Fibroblast of skin of abdomen (primary cell): ENCODE measurements at places on chromosomes 12 and 14.

- DNase-seq: no peak
Observed at GRCh38 chr14:57364659-57365450, 25.5 kb upstream of the NAA30 start.

DNA sequence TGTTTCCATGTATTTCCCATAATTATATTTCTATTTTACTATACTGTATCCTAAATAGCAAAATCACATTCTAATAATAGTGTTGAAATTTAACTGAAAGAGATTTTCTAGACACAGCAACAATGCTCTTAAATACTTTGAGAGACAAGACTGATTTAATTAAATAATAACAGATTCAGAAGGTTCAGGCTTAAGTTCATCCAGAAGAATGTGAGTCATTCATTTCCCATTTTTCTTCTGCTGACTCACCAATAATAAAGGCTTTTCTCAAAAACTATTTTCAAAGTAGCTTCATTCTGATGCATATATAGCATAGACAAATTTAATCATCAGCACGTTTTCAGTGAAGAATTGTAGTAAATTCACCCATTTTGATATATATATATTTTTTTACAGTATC lies 481.4 kb downstream of the MDGA2 start:
- DNase-seq: peak; percentile 76

DNA sequence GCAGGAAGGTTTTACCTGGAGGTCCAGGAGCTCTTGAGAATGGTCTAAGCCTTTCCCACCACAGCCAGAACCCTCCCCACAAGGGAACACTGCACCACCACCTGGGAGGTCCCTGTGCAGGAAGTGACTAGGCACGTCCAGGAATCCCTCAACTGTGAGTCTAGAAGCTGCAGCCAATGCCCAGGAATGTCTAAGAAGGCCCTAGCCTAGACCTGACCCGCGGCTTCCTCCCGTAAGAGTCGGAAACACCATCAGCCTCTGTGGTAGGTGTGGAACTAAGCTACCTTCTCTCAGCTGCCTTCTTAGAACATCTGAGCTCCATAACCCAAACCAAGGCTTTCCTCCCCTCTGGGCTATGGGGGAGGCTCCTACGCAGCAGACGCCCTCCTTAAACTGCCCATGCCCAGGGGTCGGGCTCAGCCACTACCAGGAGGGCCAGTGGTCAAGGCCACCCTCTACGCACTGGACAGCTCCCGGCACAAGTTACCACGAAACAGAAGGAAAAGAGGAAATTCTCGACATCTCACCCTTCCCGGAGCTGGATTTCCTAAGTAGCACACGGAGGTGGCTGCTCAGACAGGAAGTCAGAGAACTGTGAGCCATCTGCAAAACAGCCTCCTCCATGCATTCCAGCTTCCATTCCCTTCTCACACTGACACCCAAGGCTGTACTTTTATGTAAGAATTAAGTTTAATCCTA lies 25.5 kb downstream of the ZFYVE21 start:
- peak; percentile 69 for DNase-seq

- peak; percentile 53 for DNase-seq
Observed at GRCh38 chr14:31465111-31465510, 7.8 kb upstream of the DTD2 start.

GRCh38 chr14:103177376-103177775 lies 54.1 kb downstream of the TNFAIP2 start:
- DNase-seq: no peak

DNA sequence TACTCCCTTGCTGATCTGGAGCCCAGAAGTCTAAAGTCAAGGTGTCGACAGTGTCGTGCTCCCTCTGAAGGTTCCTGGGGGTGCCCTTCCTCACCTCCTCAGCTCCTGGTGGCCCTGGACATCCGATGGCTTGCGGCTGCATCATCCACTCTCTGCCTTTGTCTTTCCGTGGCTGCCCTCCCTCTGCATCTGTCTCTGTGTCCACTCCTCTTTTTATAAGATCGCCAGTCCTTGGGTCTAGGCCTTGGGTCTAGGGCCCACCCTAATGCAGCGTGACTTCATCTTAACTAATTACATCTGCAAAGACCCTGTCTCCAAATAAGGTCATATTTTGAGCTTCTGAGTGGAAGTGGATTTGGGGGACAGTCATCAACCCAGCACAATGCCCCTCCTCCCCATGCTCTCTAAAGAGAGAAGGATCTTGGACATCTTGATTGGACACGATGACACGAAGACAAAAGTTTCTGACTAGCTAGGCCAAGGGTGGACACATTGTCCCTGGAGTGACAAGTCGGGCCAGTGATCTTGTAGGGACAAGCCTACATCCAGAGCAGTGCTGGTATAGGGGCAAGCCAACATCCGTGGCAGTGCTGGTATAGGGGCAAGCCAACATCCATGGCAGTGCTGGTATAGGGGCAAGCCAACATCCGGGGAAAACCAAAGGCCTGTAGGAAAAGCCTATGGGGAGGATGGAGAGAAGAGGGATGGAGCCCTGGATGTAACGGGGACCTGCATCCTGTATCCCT lies 93.9 kb upstream of the DIO3 start:
- no peak for DNase-seq

GRCh38 chr14:106605548-106606448 lies 1079.4 kb downstream of the TMEM121 start:
- DNase-seq: no peak

GRCh38 chr12:123973552-123974341 lies 732 bp downstream of the ZNF664 start:
- no peak for DNase-seq

DNA sequence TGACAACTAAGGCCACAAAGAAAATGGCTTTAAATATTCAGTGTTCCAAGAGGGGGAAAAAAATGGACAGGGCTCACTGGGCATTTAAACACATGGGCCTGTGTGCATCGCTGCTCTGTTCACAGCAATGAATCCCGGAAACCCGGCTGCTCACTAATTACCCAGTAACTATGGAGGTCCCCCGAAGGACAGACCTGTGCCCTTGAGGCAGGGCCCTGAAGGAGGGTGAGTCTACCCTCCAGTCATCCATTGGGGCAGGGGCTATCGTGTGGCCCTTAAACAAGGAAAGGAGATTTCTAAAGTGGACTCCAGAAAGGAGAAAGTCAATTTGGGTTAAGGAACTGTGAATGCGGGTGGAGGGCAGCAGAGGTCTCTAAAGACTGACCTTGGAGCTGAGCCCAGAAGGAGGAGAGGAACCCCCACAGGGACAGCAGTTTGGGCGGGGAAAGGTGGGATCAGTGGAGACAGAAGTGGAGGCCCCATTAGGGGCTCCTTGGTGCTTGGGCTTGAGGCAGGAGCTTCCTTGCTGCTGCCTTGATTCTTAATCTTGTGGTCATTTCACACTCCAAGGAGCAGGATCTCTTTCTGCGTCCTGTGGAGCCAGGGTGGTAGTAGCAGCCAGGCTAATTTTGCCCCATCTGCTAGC lies 1.4 kb upstream of the CLMN start:
- no peak for DNase-seq
